ENCODE measurements at places on chromosomes 13 and 19.

DNA sequence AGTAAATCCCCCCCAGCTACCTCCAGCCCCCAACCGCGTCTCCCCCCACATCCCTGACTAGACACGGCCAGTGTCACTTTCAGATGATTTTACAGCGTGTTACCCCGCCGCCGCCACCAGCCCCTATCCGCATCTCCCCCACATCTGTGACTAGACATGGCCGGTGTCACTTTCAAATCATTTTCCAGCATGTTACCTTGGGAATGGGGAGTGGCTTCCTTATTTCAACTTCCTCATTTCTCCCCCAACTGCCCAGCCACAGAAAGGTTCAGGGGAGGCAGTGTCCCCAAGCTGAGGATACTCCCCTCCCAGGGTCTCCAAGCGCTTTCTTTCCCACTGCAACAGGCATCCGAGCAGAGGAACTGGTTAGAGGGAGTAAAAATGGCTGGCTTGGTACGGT, 18.4 kb downstream of the ADGRL1 start:
- DNase-seq: no peak

DNA sequence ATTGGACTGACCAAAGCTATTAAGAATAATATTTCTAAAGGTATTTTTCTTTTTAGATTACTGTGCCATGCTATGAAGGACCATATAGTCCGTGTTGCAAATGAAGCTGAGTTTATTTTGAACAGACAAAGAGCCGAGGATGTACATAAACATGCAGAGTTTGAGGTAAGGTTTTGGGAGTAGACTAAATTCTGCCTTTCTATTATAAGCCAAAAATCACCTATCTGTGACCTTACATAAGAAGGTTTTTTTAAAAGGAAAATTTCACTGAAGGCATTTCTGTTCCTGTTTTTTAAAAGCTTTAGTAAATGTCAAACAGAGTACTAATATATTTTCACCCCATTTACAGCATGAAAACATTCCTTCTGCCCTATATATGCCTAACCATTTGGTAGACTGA, 127.4 kb downstream of the MAB21L1 start:
- no peak for DNase-seq

DNA sequence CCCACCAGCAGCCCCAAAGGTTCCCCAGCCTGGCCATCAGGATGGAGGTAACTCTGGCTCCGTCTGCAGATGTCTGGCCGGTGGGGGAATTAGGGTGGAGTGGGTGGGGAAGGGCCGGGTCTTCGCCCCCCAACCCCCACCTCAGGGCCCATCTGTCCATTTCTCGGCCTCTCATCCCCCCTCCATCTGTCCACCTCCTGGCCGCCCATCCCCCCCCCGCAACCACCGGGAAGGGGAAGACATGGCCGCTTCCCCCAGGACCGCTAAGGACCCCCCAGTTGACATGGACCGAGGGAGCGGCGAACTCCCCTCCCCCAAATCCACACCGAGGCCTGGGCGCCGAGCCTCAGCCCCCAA, 793 bp downstream of the LRFN1 start:
- DNase-seq: no peak

GRCh38 chr19:6250024-6250615, 29.7 kb downstream of the MLLT1 start:
- DNase-seq: no peak

GRCh38 chr13:27379694-27380641, 44.5 kb upstream of the GTF3A start:
- DNase-seq: no peak

- DNase-seq: no peak
Measured at GRCh38 chr13:59931621-59932020, 232.1 kb downstream of the DIAPH3 start.

DNA sequence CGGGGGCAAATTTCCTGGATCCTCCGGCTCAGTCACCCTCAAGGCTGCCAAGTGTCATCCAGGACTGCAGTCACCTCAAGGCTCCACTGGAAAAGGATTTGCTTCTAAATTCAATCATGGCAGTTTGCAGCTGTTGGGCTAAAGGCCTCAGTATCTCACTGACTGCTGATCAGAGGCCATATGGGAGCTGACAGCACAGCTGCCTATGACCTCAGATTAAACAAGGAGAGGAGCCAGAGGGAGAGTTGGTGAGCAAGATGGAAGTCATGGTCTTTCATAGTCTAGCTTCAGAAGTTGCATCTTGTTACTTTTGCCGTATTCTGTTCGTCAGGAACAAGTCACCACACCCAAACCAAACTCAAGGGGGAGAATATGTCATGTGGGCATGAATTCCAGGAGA, 849.7 kb downstream of the UQCRFS1 start:
- DNase-seq: no peak

GRCh38 chr19:29702161-29702962, 12.7 kb downstream of the C19orf12 start:
- DNase-seq: no peak

- no peak for DNase-seq
Measured at GRCh38 chr19:50896591-50897190, 14.5 kb downstream of the KLK4 start.

DNA sequence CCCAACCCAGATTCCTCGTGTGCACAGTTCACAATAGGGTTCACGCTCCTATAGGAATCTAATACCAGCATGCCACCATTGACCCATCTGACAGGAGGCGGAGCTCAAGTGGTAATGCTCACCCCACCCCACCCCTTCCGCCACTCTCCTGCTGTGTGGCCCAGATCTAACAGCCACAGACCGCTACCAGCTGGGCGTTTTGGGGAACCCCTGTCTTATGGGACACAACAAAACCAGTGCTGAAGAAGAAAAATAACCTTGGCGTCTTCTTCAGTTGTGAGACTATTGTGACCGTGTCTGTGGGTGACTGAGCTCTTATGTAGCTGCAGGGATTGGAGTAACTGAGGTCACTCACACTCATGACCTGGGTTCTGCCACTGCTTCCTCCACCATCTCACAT, 5.2 kb upstream of the OR10H1 start:
- no peak for DNase-seq

DNA sequence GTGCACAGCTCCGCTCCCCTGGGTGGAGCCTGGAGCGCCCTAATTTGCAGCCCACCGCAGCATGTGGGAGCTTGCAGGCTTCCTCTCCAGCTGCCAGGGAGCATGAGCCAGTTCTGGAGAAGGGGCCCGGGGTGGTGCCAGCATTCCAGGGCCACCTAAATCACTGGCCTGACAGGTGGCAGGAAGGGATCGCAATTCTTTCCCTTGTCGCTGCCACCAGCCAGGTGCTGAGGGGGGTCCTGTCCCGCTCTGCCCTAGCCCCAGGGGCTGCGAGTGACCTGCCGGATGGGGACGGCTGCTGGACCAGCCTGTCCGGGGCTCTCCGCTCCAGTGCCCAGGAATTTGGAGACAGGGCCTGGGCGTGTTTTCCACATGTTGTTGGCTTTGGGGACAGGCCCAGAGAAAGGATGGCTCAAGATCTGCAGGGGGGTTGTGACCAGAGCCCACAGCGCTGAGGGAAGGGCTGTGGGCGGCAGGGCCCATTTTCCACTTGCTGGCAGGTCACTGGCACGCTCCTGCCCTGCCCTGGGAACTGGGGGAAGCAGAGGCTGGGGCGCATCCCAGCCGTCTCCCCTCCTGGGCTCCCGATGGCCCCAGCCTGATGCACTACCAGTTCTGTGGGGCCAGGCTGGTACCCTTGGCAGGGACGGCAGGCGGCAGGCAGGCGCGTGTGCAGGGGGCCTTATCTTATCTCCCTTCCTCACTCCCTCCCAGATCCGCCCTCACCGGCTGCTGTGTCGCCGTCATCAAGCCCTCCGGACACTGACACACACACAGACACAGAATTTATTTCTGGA, 9.5 kb downstream of the NDUFA11 start:
- no peak for DNase-seq

DNA sequence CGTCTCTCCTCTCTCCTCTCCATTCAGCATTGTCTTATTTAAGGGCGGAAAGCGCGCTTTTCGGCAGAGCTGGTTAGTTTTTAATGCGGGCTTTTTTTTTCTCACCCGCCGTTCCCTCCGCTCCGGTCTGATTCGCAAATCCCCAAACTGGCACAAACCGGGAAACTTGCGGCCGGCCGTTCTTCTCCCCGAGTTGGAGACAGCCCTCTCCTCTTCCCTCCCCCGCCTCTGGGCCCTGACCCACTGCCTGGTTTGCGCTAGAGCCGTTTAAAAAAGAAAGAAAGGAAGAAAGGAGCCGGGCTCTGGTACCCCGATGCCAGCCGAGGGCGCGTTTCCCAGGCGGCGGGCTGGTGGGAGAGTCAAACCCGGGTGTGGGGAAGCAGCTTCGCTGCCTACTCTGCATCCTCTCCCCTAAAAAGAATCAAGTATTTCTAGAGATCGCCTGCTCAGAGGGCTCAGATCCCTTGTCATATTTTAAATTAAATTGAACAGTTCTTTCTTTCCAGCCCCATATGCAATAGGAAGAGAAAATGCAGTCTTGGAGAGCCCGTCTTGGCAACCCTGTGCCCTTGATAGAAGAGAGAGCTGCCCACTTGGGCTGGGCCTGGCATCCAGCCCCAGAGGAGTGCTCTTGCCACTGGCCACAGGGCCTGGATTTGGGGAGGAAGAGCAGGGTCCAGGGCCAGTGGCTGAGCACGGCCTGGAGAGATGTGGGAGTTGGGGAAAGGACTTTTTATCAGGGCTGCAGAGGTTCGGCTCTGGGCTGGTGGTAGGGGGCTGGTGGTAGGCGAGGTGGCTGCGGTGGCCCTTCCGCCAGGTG, 19.0 kb downstream of the NFIX start:
- DNase-seq: peak; percentile 79

- DNase-seq: no peak
Measured at GRCh38 chr19:866769-867300, 7.4 kb downstream of the CFD start.

GRCh38 chr19:6069268-6069791, 41.0 kb downstream of the RFX2 start:
- DNase-seq: no peak

DNA sequence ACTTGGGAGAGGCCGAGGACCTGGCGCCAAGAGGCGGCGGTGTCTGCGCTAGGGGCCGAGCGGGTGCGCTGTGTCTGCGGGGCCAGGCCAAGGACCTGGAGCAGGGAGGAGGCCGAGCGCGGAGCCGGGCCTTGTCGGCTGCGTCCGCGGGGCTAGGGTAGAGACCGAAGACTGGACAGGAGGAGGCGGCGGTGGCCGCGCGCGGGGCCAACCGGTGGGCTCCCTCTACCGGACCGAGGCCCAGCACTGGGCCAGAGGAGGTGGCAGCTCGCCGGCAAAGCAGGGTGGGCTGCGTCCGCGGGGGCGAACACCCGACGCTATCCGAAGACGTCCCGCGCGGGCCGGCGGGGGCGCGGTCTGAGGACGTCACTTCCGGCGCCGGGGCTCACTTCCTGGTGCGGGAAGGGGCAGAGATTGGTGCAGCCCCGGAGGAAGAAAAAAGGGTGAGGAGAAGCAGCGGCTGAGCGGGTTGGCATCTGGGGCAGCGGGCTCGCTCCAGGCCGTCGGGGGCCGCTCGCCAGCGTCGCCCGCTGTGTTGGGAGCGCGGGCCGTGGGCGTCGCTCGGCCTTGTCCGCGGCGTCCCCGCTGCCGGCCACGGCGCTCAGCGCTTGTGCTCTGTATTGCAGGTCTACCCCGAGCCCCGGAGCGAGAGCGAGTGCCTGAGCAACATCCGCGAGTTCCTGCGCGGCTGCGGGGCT, 38.3 kb downstream of the ARHGEF7 start:
- DNase-seq: peak; percentile 91

Measured in globus pallidus (tissue), 1 donor.